ENCODE measurements at places on chromosomes 6 and 20. TPM values are rescaled to one million over a fixed set of nuclear protein-coding genes. Genes with fewer than 3 reads are reported as not detected.

The DLGAP4 gene
- total RNA-seq: 95.2 TPM

The FAXC gene
- 0.57 TPM for total RNA-seq

The AKIRIN2 gene
- total RNA-seq: 52.8 TPM

The FKBP1C gene
- 0.24 TPM for total RNA-seq

The HCRTR2 gene
- not detected for total RNA-seq

The PRDM13 gene
- not detected for total RNA-seq

The ERVFRD-1 gene
- total RNA-seq: not detected

The NMBR gene
- total RNA-seq: not detected

The MAPK13 gene
- 1.6 TPM for total RNA-seq

- DNase-seq: no peak
Observed at GRCh38 chr20:48431653-48432493, 395.9 kb downstream of the PREX1 start.

GRCh38 chr6:33577106-33577535, 3.0 kb downstream of the BAK1 start:
- DNase-seq: no peak

DNA sequence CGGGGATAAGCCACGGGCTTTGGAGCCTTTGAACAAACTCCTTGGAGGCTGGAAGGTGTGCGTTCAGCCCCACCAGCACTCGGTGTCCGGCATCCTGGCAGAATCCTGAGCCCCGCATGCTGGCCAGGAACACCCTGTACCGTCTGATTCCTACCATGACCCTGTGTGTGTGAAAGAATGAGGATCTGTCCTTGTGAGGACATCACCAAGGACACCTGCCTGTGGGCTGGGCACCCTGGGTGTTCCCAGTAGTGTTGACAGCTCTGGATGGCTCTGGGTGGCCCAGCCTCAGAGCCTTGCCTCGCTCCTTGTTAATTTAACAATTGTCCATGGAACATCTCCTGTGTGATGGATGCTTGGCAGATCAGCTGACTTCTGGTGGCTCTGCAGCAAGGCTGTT, 234.3 kb downstream of the QKI start:
- DNase-seq: peak; percentile 67

GRCh38 chr6:36590237-36590636, 3.9 kb upstream of the SRSF3 start:
- DNase-seq: no peak

DNA sequence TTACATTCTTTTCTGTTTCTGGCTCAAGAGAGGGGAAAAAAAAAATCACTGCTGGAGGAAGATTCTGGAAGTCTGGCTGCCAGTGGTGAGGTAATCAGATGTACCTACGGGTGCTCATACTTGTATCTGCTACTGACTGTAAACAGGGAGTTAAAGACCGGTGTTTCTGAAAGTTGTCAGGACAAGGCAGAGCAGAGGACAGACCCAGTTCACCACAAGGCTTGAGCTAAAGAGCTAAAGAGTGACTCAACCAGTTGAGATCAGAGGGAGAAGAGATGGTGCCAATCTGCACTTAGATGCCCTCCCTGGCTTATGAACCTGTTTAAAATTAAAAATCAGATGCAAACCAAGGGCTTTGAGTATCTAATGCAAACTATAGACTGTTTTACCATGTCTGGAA, 55.4 kb downstream of the CEP162 start:
- DNase-seq: no peak

GRCh38 chr6:11929241-11929835, 82.8 kb upstream of the HIVEP1 start:
- no peak for DNase-seq

DNA sequence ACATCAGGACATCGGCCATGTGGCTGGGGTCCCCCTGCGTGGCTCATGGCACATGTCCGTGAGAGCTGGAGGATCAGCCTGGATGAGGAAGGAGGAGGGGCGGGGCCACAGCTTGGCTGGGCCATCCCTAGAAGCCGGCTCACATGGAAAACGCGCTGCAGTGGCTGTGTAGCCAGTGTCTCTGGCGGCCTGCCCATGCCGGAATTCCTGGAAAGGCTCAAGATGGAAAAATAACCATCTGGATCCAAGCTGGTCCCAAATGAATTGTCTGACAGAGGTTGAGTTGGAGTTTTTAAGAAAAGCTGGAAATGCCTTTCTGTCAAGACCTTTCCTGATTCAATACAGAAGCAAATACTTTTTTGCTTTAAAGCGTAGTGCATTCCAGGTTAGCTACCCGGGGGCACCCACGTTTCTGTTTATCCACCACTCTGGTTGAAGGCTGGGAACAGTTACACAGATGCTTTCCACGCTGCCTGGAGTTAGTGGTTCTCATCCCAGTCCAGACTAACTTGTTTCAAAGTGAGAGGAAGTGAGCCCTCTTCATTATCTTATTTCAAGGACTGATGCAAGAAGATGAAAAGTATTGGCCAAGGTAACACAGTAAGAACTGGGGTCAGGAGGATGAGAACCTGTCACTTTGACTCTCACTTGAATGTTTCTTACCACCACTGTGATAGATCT, 99.0 kb downstream of the GMPR start:
- peak; percentile 94 for DNase-seq

- no peak for DNase-seq
Observed at GRCh38 chr6:16751251-16751946, 9.9 kb downstream of the ATXN1 start.

GRCh38 chr6:108653949-108654348, 93.2 kb downstream of the FOXO3 start:
- DNase-seq: peak; percentile 82

- DNase-seq: no peak
Observed at GRCh38 chr6:21219241-21219640, 374.3 kb upstream of the SOX4 start.

- no peak for DNase-seq
Observed at GRCh38 chr20:815914-816606, 17.5 kb upstream of the FAM110A start.

All from cardiac septum (tissue), 1 donor.